ENCODE measurements at places on chromosomes 4 and X. TPM values are rescaled to one million over a fixed set of nuclear protein-coding genes. Genes with fewer than 3 reads are reported as not detected.
A peak's percentile ranks its signal among the peaks of the same experiment; 100 is the strongest.

CHIC2 gene
- total RNA-seq, result 18.3 TPM

HPGDS gene
- not detected for total RNA-seq

DNA sequence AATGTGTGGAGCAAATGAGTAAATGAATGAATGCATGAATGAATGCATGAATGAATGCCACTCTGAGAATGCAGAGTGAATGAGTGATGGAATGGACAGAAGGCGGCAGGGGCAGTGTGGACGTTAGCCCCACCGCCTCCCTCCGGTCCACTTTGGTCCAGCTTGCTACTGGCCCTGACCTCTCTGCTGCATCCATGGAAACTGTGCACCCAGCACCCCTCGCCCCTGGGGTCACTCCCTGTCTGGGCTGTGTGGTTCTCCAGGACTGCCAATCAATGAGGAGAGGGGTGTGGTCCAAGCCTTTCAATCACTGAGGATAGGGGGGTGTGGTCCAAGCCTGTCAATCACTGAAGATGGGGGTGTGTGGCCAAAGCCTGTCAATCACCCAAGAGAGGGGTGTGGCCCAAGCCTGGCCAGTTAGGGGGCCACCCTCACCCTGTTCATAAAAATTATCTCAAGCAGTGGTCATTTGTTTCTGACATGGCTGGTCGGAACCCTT, 39.2 kb upstream of the ASMTL start:
- DNase-seq, result peak; percentile 94

MTMR8 gene
- total RNA-seq, result 8.8 TPM

GRCh38 chr4:106494066-106494465, 125.5 kb upstream of the GIMD1 start:
- DNase-seq, result no peak

- no peak for DNase-seq
Measured at GRCh38 chr4:103904123-103904522, 184.3 kb upstream of the TACR3 start.

SPARCL1 gene
- total RNA-seq, result 1.5 TPM

BTK gene
- 0.31 TPM for total RNA-seq

GRCh38 chr4:52932591-52933470, 70.7 kb downstream of the RASL11B start:
- DNase-seq, result no peak

DNA sequence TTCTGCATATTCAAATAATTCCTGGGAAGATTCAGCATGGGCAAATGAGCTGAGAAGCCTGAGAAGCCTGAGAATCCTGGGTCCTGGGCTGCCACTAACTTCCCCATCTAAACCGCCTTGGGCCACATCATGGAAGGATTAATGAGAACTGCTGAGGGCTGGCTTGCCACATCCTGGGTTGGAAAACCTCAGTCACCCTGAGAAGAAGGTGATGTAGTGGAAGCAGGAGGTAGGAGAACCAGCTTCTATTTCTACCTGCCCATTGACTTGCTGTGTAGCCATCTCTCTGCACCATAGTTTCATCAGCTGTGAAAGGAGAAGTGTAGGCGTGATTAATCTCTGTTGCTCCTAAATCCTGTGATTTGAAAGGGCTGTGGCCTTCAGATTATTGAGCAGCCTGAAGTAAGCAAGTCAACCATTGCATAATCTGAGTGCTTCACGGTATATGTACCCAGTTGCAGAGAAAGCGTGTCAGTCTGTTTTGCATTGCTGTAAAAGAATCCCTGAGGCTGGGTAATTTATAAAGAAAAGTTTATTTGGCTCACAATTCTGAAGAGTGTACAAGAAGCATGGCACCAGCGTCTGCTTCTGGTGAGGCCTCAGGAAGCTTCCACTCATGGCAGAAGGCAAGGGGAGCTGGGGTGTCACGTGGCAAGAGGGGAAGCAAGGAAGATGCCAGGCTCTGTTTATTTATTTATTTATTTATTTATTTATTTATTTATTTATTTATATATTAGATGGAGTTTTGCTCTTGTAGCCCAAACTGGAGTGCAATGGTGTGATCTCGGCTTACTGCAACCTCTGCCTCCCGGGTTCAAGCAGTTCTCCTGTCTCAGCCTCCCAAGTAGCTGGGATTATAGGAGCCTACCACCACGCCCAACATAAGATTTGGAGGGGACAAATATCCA, 140.9 kb upstream of the ATP6AP2 start:
- no peak for DNase-seq

DNA sequence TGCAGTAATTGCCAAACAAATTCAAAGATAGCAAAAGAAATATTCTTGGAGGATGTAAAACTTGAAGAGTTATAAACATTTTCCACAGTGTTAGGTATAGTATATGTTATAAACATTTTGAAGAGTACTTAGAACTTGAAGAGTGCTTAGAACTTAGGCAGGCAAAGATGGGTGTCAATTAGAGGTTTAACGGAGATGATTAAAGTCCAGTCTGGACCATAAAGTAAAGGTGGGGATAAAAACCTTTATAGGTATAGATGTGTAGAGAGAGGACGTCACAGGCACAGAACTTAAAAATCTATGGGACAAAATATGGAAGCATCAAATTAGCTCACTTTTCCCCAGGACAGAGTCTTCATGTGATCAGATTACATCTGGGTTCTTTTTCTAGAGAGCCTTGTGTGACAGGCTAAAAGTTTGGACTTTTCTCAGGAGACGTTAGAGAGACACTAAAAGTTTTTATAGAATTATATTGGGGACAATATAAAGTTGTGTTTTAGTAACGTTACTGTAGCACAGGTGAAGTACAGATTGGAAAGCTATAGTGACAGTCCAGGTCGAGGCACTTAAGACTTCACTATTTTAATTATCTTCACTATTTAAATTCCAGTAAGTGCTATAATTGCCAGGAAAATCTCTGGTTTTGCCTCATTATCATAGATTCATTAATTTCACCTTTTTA, 13.3 kb upstream of the MAD2L1 start:
- no peak for DNase-seq

FAT1 gene
- 124 TPM for total RNA-seq

DNA sequence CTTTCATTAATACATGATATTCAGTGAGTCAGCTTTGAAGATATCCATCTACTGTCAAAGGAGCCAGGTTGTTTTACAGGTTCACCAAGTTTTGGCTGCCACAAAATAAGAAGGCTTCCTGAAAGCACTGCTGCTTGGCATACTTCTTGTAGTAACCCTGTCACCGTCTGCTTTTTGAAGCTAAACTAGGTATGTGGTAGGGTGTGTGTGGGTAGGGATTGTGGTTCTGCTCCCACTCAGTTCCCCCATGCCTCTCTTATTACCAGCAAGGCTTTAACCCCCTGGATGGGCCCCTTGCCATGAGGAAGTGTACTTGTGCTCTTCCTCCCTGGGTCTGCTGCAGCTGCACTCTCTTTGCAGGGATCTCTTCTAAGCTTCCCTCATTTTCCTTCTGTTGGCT, 191.2 kb downstream of the BANK1 start:
- peak; percentile 11 for DNase-seq

- no peak for DNase-seq
Measured at GRCh38 chr4:151389311-151389710, 19.7 kb upstream of the FHIP1A start.

DNA sequence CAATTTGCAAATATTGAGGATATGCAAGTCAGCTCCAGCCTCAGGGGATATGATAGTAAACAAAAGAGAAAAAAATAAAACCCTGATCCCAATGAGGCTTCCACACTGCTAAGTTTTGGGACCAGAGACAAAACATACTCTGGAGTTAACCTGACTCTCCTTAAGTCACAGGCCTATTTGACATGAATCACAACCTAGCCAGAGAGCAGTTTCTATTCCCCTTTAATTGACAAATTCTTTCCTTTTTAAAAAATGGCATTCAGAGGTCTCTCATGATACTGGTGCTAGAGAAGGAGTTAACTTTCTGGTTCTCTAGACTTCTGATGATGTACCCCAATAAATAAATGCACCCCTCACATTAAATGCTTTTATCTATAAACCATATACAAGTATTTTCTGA, 8.8 kb downstream of the ACSL1 start:
- DNase-seq, result no peak

DNA sequence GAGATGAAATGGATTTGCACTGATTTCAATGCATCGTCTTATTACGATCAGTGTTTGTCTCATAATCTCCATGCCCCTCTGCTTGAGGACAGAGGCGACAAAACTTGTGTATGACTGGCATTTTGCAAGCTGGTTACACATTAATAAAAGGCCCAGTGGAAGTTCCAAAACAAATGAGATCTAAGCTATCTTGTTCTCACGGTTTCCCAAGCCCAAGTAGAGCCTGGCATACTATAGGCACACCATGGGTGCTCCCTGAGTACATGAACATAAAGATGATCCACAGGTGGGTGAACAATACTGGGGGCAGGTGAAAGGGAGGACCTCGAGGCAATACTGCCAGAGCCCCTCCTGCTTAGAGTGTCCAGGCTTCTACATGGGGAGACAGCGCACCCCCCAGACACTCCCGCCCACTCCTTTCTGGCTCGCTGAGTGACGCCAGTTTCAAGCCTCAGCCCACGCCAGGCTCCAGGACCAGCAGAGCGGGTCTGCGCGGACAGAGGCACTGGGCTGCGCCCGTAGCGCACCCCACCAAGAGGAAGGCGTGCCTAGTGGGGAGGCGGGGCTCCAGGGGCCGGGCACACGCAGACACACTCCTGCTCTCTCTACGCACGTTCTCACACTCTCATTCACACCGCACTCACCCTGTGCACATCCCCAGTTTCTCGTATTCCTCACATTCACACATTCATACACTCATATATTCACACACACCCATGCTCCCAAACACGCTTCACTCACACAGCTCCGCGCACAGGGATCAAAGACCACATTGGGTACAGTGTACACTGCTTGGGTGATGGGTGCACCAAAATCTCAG, 8.9 kb upstream of the GSX2 start:
- peak; percentile 47 for DNase-seq

DNA sequence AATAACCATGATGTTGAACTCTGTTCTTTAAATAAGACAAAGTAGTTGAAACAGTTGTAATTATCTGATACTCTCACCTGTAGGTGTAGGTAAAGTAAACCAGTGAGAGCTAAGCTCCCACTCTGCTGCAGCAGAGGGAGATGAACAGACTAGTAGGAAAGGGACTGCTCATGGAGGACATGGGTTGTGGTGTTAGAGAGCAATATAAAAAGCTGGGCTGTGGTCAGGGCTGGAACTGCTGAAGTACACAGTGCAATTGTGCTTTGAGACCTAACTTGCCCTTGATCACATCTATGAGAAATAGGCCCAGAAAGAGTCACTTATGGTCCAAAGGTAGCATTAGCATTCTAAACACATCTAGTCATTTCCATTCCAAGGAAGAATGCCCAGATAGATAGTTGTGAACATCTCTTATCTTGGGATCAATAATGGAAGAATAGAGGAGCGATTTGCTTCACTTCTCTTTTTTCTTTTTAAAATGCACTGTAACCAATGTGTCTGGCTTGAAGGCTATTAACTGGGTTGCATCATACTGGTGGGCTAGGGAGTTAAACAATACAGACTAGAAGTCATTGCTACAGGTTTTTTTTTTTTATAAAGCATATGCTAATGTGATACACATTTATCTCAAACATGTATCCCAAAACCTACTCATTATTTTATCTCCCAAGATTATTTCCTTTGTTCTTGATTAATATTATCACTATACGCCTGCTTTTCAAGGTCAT, 251.3 kb upstream of the CENPE start:
- peak; percentile 3 for DNase-seq

GRCh38 chr4:126238013-126238412, 923.3 kb downstream of the FAT4 start:
- peak; percentile 22 for DNase-seq

UGT2B10 gene
- total RNA-seq, result not detected

GRCh38 chrX:19879181-19879580, 8.2 kb downstream of the SH3KBP1 start:
- DNase-seq, result peak; percentile 18

CCSER1 gene
- 3.4 TPM for total RNA-seq

GRCh38 chr4:42641161-42641560, 15.7 kb downstream of the ATP8A1 start:
- no peak for DNase-seq

DNA sequence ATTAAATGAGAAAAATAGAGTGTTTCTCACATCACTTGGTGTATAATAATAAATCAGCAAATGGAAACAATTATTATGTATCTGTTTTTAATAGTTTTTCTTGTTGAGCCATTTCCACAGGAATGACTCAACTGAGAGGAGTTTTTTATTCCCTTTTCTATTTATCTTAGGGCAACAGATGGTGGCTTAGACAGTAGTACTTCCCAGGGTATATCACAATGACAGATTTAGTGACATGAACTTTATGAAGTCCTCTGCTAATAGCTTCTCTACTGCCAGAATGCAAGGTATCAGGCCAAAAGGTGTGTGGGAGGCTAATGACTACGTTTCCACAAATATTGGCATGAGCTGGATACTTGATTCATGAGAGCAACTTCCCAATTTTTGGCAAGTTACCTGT, 126.7 kb downstream of the HTR2C start:
- no peak for DNase-seq

- DNase-seq, result peak; percentile 11
Measured at GRCh38 chrX:18428006-18428405, 2.6 kb downstream of the CDKL5 start.

- DNase-seq, result no peak
Measured at GRCh38 chrX:141175786-141176185, 1.1 kb downstream of the LDOC1 start.

CXorf49 gene
- not detected for total RNA-seq

- peak; percentile 88 for DNase-seq
Measured at GRCh38 chr4:6221851-6222760, 21.8 kb upstream of the JAKMIP1 start.

LRBA gene
- 126 TPM for total RNA-seq

DNA sequence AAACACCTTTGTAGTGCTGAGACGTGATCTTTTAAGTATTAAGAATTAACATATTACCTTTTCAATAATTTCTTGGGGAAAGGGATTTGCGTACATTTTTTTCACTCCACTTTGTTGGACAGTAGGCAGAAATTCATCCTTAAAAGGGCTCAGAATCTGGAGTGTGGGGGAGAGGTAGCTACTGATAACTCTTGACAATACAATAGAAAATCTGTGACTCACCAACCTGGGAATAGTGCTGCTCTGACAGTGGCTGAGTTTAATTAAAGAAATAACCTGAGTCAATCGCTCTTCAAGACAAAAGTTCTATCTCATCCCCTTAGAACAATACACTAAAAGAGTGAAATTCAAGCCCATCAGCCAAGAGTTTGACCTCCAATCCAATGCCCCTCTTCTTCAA, 60.2 kb downstream of the SLC9A7 start:
- no peak for DNase-seq

PAQR3 gene
- 37.3 TPM for total RNA-seq

USP26 gene
- not detected for total RNA-seq

FGFBP2 gene
- 0.93 TPM for total RNA-seq

EGFL6 gene
- 2.6 TPM for total RNA-seq

GRCh38 chrX:1144293-1144692, 68.2 kb downstream of the CRLF2 start:
- no peak for DNase-seq

TRO gene
- total RNA-seq, result 52.2 TPM

- DNase-seq, result peak; percentile 76
Measured at GRCh38 chrX:101485212-101485949, at the start of gene ARMCX4. ARMCX4 (plus strand) TSS chrX:101485456; CDS start chrX:101488590, 3,134 bp downstream.

- no peak for DNase-seq
Measured at GRCh38 chr4:175813821-175814220, 1.8 kb upstream of the GPM6A start.

GBA3 gene
- not detected for total RNA-seq

PABPC5 gene
- 3.1 TPM for total RNA-seq

GRCh38 chrX:11124112-11124511, 13.0 kb downstream of the HCCS start:
- no peak for DNase-seq

Measured in GM23338 (cell line).